ENCODE measurements at places on chromosomes 2 and 18.
A peak's percentile ranks its signal among the peaks of the same experiment; 100 is the strongest.

- DNase-seq: no peak
Measured at GRCh38 chr2:172423160-172423559, 4.2 kb upstream of the ITGA6 start.

- no peak for DNase-seq
Measured at GRCh38 chr2:45992021-45992740, 305.0 kb upstream of the EPAS1 start.

GRCh38 chr2:164794016-164794415, 47.6 kb downstream of the COBLL1 start:
- no peak for DNase-seq

DNA sequence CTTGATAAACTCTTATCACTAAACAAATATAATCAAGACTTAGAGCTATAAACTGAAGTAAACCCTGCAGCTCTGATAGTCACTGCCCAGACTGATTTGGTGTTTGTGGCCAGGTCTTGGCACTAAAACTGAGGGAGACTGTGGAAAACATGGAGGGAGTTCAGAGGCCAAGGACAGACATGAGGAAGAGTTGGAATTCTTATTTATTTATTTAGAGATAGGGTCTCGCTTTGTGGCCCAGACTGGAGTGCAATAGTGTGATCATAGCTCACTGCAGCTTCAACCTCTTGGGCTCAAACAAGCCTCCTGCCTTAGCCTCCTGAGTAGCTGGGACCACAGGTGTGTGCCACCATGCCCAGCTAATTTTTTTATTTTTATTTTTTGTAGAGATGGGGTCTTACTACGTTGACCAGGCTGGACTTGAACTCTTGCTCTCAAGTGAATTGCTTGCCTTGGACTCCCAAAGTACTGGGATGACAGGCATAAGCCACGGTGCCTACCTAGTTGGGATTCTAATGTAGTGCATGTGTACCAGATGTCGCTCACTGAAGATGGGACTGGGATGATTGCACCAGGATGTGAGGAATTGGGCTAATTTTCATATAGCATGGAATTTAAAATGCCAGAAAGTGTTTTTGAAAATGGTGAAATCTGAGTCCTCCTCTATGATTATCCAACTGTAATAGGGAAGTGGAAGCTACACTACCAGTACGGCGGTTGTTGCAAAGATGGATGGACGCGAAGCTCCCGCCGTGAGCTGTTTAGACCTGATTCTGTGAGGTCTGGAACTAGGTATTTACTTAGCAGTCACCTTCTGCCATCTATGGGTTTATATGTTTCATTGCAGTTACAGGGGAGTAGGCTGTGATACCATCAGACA, 52.7 kb upstream of the CTLA4 start:
- DNase-seq: no peak

GRCh38 chr18:48879008-48879431, 71.7 kb downstream of the SMAD7 start:
- no peak for DNase-seq

DNA sequence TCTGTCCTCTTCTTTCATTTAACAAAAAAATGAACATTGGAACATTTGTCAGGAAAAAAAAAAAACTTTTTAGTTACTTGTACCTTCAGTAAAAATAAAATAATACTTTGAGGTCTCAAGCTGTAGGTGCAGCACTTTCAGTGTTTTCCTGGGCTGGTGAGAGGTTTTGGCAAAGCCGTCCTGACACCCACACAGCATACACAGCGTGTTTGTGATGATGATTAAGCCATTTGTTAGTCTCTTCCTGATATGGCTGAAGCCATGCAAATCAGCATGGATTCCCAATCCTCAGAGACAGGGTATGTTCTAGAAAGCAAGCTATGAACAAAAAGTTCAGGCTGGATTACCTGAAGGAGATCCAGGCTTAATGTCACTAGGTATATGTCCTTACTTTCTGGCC, 236.8 kb downstream of the ZNF516 start:
- DNase-seq: no peak

DNA sequence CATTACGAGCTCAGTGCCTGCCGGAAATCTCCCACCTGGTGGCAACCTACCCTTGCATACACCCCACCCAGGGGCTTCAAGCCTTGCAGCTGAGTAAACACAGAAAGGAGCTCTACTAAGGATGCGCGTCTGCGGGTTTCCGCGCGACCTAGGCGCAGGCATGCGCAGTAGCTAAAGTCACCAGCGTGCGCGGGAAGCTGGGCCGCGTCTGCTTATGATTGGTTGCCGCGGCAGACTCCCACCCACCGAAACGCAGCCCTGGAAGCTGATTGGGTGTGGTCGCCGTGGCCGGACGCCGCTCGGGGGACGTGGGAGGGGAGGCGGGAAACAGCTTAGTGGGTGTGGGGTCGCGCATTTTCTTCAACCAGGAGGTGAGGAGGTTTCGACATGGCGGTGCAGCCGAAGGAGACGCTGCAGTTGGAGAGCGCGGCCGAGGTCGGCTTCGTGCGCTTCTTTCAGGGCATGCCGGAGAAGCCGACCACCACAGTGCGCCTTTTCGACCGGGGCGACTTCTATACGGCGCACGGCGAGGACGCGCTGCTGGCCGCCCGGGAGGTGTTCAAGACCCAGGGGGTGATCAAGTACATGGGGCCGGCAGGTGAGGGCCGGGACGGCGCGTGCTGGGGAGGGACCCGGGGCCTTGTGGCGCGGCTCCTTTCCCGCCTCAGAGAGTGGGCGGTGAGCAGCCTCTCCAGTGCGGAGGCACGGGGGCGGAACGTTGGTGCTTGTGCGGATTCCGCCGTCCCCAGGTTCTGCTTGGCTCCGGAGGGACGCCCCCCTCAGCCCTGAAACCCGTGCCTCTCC, at the start of gene MSH2:
MSH2 (plus strand) TSS at position 352 of the 804 bp plus-strand sequence; CDS start at position 388, 36 bp downstream.
- DNase-seq: peak; percentile 75

GRCh38 chr2:74860521-74860920, 26.6 kb downstream of the HK2 start:
- no peak for DNase-seq

- no peak for DNase-seq
Measured at GRCh38 chr2:226984750-226985582, 149.1 kb downstream of the RHBDD1 start.

DNA sequence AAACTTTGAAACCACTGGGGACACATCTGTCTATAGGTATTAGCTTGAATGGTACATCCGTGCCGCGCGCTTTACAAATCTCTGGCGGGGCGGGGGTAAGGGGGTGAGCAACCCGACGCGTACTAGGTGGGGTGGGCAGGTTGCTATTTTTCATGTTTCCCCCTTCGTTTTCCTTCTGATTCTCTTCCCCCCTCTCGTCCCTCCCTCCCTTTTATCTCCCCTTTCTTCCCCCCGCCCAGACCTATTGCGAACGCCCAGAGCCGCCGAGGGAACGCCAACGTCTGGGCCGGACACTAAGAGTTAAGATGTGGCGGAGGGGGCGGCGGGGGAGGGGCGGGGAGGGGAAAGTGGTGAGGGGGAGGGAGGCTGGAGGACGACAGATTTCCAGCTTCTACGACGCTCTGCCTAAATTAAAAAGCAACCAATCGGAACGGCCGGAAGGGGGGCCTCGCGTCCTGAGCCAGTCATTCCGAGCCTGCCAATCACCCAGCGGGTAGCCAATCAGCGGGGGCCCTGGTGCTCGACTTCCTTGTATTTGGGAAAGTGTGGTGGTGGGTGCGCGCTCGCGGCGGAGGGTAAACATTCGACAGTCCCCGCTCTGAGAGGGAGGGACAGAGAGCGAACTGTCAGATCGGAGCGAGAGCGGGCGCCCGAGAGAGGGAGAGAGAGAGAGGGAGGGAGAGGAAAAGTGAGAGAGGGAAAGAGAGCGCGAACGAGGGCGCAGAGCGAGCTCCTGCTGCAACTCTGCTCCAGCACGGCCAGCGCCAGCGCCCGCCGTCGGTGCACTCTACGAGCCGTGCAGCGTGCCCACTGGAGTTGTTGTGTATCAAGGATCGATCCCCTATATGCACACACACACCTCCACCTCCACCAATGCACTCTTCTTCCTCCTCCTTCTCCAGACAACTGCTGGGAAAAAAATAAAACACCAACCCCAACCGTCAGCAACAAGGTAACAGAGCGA, at the start of gene POU3F3:
POU3F3 (plus strand) TSS at position 582 of the 964 bp plus-strand sequence. CDS start 1,396 bp downstream, outside the sequence.
- peak; percentile 17 for DNase-seq

GRCh38 chr18:79851489-79851888, 53.8 kb downstream of the KCNG2 start:
- no peak for DNase-seq

DNA sequence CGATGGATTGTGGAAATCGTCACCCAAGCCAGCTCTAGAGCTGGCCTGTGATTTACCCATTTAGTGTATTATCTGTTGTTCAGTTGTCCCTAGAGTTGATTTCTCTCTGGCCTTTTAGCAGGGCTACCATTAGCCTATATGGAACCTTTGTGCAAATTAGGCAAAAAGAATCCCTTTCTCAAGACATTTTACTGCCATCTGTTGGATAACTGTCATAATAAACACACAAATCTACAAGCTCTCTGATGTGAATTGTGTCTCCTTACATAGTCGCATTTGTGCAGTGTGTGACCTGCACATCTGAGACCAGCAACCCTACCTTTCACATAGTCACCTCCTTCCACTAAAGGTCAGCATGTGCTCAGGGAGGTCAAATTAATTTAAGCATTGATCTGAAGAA, 34.0 kb downstream of the LOXHD1 start:
- no peak for DNase-seq

DNA sequence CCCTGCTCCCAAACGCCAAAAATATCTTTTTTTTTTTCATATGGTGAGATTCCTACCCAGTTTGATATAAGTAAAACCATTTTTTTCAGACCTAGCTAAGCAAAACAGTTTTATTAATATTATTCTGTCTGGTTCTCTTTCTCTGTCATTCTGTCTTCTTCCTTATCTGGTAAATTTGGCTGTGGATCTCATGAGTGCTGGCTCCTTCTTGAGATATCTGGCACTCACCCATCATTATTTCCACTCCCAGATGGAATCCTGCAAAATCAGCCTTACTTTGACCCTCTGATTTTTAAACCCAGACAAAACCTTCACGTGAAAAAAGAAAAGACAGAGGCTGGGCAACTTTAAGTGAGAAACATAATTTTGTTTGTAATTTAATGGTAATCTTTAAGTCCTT, 373.6 kb downstream of the NYAP2 start:
- no peak for DNase-seq

GRCh38 chr2:165757906-165758675, 36.0 kb downstream of the GALNT3 start:
- DNase-seq: no peak

- DNase-seq: no peak
Measured at GRCh38 chr2:58727981-58728656, 487.0 kb upstream of the FANCL start.

GRCh38 chr18:49013961-49014604, 63.3 kb upstream of the SMAD7 start:
- DNase-seq: no peak

- DNase-seq: no peak
Measured at GRCh38 chr2:71934595-71935261, 212.9 kb downstream of the CYP26B1 start.

- no peak for DNase-seq
Measured at GRCh38 chr2:226767056-226767813, 32.4 kb downstream of the IRS1 start.

DNA sequence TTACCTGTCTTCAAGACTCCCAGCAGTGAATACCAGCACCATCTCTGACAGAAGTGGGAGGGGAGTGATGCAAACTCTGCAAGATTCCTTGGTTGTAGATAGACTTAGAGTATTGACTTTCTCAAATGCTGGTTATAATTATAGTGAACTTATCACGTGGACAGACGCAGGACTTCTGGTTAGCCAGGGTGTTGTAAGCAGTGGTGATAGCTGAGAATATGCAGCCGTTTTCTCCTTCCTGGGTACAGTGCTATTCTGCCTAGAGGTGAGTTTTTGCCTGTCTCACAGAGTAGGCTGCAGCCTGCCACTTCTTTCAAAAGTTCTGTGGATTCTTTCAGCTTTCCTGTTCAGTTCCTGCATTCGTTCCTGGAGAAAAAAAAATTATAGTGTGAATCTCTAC, 733 bp upstream of the CXCR2 start:
- DNase-seq: no peak

GRCh38 chr2:203664029-203664755, 42.2 kb upstream of the CD28 start:
- DNase-seq: no peak

GRCh38 chr2:145273840-145274239, 753.9 kb upstream of the ZEB2 start:
- no peak for DNase-seq

- DNase-seq: no peak
Measured at GRCh38 chr2:51158251-51158650, 126.3 kb upstream of the NRXN1 start.

- no peak for DNase-seq
Measured at GRCh38 chr2:232418466-232419244, 12.0 kb downstream of the ALPG start.

- no peak for DNase-seq
Measured at GRCh38 chr18:56246916-56247315, 391.5 kb downstream of the TXNL1 start.

DNA sequence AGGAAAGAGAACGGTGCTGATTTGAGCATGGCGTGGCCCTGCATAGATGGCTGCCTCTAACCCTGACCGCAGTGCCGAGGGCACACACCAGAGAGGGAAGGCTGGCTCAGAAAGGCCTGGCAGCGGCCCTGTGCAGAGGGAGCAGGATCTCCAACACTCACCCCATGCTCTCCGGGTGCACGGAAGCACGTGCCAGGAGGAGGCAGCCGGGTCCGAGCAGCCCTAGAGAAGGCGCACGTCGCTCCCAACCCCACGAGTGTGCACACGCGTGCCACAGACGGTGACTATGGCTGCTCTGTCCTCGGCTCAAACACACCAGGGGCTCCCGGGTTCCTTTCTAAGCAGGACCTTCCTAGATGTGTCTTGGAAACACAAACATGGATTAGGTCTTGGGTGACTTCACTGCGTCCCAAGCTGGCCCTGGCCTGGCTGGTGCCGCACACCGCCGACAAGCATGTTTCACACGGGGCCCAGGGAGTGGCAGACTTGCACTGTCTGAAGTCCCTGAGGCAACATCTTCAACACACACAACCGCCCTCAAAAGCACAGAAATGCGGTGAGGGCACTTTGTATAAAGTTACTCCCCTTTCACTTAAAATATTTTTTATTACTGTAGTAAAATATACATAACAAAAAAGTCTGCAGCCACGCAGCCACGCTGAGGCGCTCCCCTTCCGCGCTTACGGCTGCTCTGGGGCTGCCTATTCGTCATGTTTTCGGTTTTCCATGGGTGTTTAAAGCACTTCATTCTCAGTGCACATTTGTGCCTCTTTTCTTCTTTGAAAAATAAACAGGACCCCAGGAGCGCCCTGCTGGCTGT, 110.0 kb downstream of the ZNF516 start:
- DNase-seq: no peak

- no peak for DNase-seq
Measured at GRCh38 chr2:72261076-72261475, 113.4 kb upstream of the CYP26B1 start.

DNA sequence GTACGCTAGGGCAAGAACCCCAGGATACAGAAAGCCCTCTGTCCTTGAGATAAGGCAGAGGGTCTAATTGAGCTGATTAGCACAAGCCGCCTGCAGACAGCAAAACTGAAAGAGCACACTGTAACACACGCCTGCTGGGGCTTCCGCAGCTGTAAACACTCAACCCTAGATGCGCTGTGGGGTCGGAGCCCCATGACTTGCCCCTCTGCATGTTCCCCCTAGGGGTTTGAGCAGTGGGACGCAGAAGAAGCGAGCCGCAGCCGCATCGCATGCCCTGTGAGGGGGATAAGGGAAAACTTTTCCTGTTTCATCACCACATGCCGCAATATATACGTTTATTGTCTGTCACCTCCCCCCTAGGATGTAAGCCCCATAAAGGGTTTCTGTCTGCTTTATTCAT, 384.6 kb downstream of the PLCL1 start:
- DNase-seq: no peak

- no peak for DNase-seq
Measured at GRCh38 chr2:111049792-111050640, 70.7 kb upstream of the BCL2L11 start.

- DNase-seq: no peak
Measured at GRCh38 chr18:59458575-59458974, 99.5 kb upstream of the LMAN1 start.

Data from stimulated activated CD8-positive, alpha-beta memory T cell treated with anti-CD3 and anti-CD28 coated beads, Interleukin-4, amount 100 ng/mL, for 4 hours (primary cell).